ENCODE measurements at places on chromosomes 2 and 18. TPM values are rescaled to one million over a fixed set of nuclear protein-coding genes. Genes with fewer than 3 reads are reported as not detected.

GRCh38 chr2:67919490-67919889 lies 143.3 kb downstream of the C1D start:
- DNase-seq = no peak

Gene ARHGEF33
- 0.12 TPM for total RNA-seq

Gene SERPINB7
- not detected for total RNA-seq

Gene TUBB6
- 440 TPM for total RNA-seq

DNA sequence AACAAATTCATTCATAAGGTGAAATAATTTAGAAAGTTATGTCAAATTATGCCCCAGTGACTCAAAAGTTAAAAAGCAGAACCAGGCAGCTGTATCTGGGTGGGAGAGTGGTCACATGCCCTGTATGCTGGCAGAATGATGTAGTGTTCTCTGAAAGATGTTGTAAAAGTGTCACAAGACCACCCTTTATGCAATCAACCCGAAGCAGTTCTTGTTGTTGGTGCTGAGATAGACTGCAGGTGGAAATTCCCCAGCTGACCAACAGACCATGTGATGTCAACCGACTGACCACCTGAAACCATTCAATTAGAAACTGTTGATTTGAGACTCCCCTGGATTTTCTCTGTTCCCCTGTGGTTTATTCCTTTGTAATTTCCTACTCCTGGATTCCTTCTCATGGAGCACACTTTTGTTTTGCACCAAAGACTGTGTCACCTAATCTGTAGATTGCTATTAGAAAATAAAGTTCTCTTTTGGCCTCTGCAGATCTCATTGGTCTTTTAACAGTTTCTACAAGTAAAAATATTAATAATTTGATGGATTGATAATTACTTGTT lies 1341.3 kb upstream of the LRRTM1 start:
- DNase-seq = no peak

DNA sequence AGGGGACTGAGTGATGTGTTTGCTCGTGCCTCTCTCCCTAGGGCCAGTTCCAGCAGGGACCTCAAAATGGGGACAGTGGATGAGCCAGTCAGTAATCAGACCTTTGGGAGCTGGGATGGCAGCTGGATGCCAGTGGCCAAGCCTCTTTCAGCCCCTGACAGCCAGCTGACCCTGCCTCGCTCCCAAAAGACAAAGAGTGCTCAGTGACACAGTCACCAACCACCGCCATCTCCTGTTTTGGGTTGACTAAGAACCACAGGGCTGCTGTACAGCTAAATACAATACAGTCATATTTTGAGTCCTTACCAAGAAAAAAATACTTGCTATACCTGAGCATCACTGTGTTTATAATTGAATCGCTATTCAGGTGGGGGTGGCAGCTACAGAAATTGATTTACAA lies 75.7 kb downstream of the POU3F3 start:
- DNase-seq = no peak

Gene SPC25
- 20.5 TPM for total RNA-seq

Gene CIDEA
- total RNA-seq = 1.8 TPM
